ENCODE measurements at places on chromosomes 1 and 21.

GRCh38 chr21:45488931-45489721 lies 53.1 kb downstream of the SLC19A1 start:
- no peak for DNase-seq

- no peak for DNase-seq
These were observed 53.0 kb upstream of the ABCG1 start for GRCh38 chr21:42165901-42166300.

- DNase-seq: no peak
These were observed 55.2 kb downstream of the PUM1 start for GRCh38 chr1:31010086-31010989.

DNA sequence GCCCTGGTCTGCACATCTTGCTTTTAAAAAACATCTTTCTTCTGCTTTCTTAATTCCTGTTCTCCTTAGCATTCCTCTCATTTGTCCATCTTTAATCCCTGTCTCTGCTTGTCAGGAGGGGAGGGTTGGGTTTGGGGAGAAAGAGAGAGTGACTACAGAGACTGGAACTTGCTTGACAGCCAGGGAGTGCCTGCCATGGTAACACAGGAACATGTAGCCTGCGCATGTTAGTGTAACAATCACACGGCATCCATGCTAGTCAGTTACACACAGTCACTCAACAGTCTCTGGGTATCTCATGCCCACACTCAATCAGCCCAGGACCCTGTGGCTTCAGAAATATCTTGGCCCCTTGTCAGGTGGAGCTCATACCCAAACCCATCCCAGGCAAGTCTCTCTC lies 818 bp upstream of the TFAP2E start:
- DNase-seq: no peak

DNA sequence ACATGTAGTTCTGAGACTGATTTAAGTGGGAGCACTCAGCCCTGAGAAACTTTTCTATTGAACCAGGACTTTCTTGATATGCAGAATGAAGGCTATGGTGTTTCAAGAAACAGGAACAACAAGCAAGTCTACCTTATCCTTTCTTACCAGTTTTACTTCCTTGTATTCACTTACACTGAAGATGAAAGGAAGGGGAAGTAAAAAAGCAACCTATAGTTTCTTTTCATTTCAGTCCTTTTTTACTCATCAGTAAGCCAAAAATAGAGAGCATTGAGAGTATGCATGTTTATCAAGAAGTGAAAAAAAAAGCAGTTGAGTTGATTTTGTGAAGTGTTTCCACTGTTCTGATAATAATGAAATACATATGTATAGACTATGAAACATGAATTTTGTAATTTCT lies 1010.3 kb downstream of the AMY1C start:
- no peak for DNase-seq

DNA sequence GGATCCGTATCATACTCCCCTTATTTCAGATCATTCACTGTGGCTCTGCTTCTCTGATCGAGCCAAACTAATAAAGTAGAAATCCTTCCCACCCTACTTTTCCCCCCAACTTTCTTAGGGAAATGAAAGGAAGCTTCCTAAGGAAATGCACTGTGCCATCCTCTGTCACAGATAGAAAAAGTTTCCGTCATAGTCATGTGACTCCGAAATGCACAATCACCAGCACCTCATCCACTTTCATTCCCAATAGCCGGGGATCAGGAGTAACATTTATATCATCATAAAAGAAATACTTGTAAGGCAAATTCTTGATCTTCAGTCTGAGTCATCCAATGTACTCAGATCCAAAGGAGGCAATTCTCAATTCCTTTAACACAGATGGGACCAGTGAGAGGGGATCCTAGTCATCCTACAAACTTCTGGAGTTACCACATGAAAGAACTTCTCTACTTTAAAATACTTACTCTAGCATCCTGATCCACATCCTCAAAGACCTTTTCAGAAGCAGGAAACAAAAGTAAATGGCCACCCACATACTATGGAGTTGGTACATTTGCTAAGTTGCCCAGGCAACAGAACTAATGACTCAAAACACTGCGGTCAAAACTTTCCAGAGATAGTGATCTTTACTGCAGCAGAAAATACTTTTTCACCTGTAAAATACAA lies 97.8 kb upstream of the ZC3H11B start:
- DNase-seq: no peak

GRCh38 chr21:32411350-32412161 lies 950 bp upstream of the EVA1C start:
- peak; percentile 58 for DNase-seq

DNA sequence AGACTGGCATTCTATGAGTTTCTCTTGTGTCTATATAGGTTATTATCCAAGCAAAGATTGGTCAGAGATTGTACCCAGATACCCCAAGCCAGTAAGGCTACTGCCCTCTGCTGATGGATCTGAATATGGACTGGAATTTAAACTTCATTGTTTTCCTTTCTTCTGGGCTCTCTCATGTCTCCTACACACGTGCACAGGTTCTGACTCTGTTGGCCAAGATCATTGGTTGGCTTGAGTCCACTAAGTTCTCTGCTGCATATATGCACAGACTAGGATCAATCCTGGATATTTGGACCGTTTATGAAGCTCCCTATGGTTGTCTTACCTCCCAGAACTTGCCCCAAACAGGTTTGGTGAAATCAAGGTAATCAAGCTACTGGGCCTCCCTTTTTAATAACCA lies 69.7 kb downstream of the CC2D1B start:
- no peak for DNase-seq

DNA sequence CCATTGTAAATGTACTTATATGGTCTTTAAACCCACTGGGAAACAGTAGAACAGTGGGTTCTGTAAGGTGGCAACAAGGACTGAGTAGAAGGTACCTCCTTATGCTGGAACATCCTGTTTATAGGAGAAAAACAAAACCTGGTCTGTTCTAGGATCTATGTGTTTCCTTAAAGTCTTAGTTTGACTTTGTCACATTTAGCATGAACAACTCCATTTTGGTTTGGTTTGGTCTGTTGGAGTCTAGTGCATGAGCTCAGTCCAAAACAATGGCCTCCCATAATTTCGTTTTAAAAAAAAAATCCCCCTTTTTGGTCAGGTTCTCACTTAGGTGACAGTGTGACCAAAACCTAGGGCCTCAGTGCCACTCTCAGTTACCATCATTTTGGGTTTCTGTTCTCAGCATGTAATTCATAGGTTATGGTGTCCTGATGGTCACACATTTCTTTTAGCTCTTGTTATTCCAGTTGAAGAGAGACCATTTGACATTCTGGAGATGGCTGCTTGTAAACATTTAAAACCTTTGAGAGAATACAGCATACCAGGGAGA lies 66.4 kb upstream of the IL12RB2 start:
- no peak for DNase-seq

- DNase-seq: no peak
These were observed 71.7 kb downstream of the GALNT2 start for GRCh38 chr1:230138561-230139239.

DNA sequence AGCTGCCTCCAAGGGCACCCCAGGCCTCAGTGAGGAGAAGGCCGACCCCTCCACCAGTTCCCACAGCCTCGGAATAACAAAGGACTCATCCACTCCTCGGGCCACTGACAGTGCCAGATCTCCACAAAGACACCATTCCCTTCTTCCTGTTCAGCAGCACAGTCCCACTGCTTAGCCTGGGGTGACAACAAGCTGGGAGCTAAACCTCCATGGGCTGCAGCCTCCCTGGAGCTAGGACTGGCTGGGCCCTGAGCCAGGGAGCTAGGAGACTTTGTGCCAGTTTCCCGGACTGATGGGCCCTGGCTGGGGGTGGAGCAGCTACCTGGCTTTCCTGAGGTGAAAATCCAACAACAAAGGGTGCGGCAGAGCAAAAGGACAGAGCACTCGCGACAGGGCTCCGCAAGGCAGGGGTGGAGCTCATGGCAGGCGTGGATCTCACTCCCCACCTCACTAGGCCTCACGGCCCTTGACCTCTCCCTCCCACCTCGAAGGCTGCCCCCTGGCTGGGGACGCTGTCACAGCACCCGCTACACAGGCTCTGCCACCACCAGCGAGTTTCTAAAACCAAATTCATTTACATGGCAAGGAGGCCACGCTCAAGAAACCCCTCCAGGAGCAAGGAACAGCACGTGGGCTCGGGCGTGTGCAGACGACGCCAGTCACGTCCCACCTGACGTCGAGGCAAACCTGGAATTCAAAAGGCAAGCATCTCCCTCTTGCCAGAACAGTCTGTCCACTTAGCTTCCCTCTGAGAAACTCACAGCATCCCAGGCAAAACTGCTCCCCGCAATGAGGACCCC lies 13.8 kb downstream of the SLC35E2B start:
- DNase-seq: peak; percentile 55

DNA sequence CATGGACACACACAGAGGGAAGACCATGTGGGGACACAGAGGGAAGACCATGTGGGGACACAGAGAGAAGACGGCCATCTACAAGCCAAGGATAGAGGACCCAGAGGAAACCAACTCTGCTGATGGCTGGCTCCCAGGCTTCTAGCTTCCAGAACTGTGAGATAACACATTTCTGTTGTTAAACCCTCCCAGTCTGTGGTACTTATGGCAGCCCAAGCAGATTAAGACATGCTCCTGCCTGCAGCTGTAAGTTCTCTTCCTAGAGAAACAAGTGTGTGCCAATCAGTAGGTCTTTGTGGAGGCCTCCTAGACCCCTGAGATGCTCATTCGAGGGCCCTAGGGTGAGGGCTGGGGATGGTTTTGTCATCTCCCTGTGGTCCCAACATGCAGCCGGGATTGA lies 2.7 kb downstream of the AGT start:
- DNase-seq: no peak

DNA sequence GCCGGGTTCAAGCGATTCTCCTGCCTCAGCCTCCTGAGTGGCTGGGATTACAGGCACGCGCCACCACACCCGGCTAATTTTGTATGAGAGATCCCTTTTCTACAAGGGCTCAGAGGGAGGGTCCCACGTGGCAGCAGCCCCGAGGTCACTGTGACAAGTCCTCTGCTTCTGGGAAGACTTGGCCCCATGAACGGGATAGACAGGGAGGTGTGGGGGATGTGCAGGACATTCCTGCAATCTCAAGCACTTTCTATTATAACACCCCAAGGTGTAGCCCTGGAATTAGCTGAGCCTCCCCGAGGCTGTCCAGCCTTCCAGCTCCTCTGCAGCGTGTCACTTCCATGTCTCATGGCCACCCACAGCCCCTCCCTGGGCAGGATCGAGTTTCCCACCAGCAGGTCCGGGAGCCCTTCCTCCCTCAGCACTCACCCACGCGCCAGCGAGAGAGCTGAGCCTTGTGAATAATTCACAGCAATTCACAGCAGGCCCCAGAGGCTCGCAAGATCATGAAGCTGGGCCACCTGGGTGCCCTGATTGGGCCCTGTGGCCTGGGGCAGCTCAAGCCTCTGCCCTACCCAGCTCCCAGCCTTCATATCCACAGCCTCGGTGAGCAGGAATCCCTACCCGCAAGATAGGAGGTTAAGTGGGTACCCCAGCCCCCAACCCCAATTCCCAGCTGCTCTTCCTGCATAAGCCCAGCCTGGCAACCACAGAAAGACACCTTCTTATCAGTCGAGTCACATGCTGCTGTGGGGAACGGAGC lies 22.8 kb upstream of the RNU1-4 start:
- no peak for DNase-seq

DNA sequence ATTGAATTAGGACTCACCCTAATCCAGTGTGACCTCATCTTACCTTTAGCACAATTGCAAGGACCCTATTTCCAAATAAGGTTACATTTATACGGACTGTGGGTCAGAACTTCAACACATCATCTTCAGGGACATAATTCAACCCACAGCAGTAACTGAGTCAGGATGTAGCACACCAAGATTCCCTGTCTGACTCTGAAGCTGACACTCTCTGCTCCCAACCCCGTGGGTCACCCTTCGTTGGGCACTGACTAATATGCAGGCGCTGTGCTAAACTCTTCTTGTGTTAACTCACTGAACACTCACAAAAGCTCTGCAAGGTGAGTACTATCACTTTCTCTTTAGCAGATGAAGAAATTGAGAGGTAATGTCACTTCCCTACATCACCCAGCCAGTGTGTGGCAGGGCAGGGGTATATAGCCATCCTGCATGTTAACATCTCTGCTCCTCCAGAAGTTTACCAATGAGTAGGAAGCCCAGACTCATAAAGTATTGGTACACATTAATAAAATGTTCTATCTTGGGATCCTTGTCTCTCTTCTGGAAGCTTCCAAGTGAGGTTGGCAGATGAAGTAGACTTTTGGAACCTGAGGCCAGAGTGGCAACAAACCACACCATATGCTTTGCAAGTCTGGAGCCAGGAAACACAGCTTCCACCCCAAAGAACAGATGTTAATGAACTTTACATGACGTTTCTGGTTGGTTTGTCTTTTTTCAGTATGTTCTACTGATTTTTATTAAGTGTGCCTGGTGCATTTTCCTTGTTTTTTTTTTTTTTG lies 139.2 kb upstream of the KLHDC7A start:
- DNase-seq: no peak

DNA sequence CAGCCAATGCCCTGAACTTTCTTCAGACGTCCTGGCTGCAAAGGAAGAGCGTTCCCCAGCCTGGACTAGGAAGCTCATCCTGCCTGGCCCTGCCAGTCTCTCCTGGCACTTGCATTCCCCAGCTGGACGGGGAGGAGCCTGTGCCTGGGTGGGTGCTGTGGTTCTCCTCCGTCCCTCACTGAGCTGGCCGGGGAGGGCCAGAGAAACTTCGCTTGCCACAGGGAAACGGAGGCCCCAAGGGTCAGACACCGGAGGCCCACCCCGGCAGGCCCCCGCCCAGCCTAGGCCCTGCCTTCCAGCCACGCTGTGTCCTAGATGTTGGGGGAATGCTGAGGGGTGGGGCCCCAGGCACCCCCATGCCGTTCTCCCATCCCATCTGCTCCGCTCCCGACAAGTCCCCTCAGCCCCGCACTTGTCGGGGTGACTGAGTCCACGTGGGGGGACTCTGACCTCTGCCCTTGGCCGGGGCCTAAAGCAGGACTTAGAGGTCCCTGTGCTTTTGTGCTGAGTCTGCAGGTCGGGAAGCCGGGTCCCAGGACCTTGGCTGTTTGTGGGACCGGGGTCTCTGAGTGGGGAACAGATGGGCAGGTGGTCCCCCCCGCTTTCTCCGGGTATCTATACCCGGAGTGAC lies 4.8 kb downstream of the FTCD start:
- DNase-seq: no peak

DNA sequence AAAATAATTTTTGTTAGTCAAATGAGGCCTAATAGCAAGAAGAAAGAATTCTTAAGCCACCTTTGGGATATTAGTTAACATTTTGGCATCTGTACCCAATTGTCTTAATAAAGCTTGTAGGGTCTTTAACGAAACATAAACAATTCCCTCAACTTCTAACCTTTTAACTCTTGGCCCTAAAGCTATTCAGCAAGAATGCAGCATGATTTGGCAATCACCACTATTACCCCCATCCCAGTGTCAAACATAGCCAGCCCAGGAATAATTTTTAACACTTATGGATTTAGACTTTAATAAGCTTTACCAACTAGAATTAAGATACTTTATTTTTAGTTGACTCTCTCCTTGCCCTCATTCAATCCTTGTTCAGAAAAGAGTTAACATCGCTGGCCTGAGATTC lies 2.5 kb upstream of the SLC16A4 start:
- no peak for DNase-seq

GRCh38 chr1:30731806-30732276 lies 8.5 kb upstream of the MATN1 start:
- DNase-seq: no peak
